GM23338 (cell line): ENCODE measurements at places on chromosomes 12 and 14.
A peak's percentile ranks its signal among the peaks of the same experiment; 100 is the strongest.

GRCh38 chr14:34029921-34030334 lies 79.1 kb upstream of the EGLN3 start:
- DNase-seq = peak; percentile 20

- DNase-seq = peak; percentile 19
These were observed 73.6 kb downstream of the GPR65 start for GRCh38 chr14:88078525-88078924.

DNA sequence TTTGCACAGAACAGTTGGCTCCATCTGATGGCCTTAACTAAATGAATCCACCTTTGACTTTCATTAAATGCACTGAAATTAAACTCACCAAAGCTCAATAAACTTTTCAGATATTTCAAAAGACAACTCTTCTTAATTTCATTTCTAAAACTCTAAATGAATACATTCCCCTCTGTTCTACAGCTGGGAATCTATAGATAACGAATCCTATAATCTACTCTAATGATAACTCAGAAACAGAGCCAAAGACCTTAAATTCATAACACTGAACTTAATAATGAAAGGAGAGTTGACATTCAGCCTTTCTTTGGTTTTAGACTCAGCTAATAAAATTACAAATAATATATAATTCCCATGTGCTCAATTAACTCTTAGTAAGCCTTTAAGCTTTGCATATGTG lies 150.5 kb downstream of the KCNH5 start:
- no peak for DNase-seq

DNA sequence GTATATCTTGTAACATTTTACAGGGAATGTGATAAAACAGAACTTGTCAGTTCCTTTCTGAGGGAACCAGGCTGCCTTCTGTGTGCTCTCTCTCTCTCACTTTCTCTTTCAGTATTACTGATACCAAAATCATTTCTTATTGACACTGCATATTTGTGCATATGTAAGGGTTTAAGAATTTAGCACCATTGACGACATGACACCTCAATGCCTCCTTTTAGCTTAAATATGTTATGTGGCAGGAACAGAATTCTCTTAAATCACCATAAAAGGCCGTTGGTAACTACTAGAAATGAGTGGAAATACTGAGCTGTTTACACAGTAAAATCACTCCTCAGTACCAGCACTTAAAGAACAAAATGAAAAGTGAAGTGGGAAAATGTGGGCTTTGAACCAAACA lies 457.7 kb upstream of the SYT1 start:
- no peak for DNase-seq

DNA sequence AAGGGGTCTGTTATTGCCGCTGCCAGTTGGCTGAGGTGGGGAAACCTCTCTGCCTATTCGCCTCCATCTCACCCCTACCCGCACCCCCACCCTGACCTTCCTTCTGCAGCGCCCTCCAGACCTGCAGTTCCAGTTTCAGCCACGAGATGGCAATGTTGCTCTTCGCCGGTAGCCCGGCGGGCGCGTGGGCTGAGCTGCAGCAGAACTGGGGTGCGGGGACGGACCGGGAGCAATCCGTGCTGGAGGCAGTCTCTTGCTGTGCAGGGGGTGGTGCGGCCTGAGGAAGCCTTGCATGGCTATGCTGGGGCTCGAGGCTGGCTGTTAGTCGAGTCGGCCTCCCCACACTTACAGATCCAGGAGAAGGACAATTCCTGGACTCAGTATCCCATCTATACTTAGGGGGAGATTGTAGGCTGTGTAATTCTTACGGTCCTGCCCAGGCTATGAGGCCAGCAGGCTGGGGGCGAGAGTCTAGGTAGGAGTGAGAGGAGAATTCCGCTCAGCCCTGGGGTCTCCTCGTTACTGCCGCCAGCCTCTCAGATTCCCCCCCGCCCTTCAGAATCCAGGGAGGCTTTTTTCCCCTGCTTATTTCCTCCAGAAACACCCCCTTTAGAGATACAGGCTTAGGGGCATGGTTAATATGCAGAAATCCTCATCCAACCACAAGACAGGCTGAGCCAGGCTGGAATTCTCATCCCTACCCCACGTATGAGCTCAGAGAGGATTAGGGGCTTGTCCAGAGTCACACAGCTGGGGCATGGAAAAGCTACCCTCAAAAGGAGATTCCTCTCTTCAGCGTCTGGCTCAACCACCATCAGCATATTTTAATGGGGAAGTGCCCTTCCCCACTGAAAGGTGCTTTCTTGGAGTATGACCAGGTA lies 118.2 kb downstream of the AACS start:
- DNase-seq = peak; percentile 90

- DNase-seq = no peak
These were observed 326.8 kb downstream of the GLT1D1 start for GRCh38 chr12:129179941-129180553.

GRCh38 chr12:77231501-77231918 lies 166.1 kb upstream of the E2F7 start:
- DNase-seq = no peak

DNA sequence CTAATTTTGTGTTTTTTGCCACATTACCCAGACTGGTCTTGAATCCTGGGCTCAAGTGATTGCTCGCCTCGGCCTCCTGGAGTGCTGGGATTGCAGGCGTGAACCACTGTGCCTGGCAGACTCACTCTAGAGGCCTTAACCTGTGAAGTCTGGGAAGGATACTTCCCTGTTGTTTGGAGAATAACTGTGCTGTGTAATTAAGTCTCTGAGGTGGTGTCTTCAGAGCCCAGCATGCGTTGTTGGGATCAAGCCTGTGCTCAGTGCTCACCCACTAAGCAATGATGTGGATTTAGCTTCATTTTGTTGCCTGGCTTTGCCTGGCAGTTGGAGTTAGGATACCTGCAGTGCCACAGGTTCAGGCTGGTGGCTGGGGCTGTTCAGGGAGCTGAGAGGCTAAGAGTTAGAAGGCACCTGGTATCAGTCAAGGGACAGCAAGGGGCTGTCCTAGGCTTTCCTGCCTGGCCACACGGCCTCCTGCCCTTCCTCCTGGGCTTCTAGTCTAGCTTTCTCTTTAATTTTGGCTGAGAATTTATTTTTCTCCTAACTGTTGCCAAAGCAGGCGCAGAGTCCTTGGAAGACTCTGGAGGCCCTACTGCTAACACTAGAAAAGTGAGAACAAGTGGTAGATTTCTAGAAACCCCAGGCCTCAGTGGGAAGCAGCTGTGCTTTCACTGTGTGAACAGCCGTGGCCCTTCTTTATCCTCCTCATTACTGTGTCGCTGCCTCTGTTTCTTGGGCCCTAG lies 38.5 kb downstream of the EP400 start:
- no peak for DNase-seq

- DNase-seq = no peak
These were observed 16.1 kb downstream of the ZBTB1 start for GRCh38 chr14:64520699-64521098.

DNA sequence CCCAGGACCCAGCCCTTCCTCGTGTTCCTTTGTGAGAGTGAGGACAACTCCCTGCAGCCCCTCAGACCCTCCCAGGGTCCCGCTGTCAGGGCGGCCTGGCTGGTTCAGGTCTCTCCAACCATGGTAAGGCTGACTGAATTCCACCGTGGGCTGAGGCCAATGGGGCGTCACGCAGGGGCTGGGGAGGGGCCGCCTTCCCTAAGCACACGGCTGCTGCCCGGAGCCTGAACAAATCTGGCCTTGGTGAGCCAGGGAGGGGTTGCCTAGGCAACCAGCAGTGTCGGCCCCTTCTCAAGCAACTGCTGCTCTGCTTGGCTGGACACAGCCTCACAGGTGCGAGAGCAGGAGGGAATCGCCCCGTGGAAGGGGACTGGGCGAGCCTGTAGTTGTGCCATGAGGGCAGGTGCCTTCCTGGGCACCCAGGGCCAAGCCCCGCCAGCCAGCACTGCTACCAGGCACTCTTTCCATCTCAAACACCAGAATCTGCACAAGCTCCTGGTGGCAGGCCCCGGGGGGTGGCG lies 37.0 kb upstream of the GALNT9 start:
- DNase-seq = no peak

DNA sequence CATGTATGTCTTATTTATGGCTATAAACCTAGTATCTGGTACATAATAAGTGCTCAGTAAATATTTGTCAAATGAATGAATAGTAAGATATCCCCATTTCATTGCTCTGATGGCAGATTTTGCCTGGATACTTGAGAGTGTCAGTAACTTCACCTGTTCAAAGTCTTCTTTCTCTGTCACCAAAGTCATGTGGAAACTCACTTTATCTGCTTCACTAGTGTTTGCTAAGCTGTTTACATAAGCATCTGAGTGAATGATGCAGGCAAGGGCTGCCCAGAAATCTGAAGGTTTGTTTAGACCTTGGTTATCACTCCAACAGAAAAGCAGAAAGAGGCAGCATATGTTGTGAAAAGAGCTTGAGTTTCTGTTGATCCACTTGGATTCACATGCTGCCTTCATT lies 4.3 kb downstream of the OR4E1 start:
- DNase-seq = no peak

GRCh38 chr12:76909290-76909689 lies 30.5 kb upstream of the CSRP2 start:
- DNase-seq = peak; percentile 43

- DNase-seq = peak; percentile 43
These were observed 79.3 kb downstream of the PPP2R5C start for GRCh38 chr14:101840649-101841369.
